ENCODE measurements at places on chromosomes 7 and 10.

DNA sequence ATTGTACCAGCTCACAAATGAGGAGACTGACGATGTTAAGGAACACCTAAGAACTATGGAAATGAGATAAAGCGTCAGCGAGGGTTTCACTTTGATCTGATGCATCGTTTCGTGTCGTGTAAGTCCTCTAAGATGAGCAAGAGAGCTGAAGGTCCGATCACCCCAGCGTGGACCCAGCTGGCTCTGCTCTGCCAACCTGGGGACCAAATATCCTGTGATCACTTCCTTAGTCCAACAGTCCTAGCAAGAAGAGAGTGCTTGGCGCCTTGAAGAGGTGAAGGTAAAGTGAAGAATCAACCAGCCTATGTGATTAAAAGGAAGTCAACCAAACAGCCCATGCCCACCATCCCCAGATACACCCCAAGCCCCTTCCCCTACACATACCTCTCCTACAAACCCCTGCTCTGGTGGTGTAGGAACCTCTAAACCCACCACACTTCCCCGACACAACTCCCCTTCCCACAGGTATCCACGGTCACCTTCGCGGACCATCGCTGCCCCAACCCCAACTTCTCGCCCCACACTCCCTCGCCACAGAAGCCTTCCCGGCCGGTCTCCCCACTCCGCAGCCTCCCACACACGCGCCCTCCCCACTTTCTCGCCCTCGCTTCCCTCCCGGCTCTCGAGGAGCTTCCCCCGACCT, 722 bp downstream of the UPF2 start:
- DNase-seq, result peak; percentile 37

- no peak for DNase-seq
These were observed 202.2 kb downstream of the VTI1A start for GRCh38 chr10:112649006-112649821.

- no peak for DNase-seq
These were observed 22.0 kb downstream of the LRRD1 start for GRCh38 chr7:92156990-92157389.

DNA sequence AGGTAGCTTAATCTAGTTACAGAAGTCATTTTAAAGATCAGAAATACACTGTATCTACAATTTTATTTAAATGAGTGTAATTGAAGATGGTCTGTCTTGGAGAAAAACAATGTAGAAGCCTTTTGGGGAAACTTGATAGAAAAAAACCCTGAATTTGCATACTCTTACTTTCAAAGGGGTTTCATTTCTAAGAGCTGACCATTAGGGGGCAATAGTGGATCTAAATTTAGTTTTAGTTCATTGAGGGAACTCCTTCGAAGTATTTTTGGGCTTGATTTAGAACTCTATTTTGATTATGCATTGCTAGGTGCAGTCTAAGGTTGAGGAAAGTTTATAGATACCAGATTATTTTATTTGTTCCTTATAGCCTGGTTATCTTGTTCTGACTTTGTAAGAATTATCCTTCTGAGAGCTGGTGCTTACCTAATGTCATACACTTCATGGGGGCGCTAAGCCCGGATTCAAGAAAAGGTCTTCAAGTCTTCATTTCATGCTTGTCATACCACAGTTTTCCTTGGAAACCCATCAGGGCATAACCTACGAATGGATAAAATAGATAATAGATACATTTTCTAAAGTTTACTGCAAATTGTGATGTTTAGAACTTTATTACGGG, 69.1 kb upstream of the MXI1 start:
- DNase-seq, result peak; percentile 85

DNA sequence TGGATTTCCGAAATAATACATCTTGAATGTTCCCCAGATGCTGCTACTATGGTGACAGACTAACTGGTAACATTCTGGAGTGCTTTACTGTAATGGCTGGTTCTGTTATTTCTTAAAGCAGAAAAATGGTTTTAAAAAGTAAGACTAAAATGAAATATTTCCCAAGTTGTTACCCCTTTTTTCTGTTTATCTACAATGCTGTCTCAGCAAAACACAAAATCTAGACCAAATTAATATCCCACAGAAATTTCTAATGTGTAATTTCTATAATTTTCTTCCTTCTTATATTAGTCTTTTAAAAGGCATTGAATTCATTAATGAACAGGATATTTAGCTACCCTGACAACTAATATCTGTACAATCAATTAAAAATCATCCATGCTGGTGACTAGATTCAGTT, 19.1 kb upstream of the MTERF1 start:
- DNase-seq, result no peak

DNA sequence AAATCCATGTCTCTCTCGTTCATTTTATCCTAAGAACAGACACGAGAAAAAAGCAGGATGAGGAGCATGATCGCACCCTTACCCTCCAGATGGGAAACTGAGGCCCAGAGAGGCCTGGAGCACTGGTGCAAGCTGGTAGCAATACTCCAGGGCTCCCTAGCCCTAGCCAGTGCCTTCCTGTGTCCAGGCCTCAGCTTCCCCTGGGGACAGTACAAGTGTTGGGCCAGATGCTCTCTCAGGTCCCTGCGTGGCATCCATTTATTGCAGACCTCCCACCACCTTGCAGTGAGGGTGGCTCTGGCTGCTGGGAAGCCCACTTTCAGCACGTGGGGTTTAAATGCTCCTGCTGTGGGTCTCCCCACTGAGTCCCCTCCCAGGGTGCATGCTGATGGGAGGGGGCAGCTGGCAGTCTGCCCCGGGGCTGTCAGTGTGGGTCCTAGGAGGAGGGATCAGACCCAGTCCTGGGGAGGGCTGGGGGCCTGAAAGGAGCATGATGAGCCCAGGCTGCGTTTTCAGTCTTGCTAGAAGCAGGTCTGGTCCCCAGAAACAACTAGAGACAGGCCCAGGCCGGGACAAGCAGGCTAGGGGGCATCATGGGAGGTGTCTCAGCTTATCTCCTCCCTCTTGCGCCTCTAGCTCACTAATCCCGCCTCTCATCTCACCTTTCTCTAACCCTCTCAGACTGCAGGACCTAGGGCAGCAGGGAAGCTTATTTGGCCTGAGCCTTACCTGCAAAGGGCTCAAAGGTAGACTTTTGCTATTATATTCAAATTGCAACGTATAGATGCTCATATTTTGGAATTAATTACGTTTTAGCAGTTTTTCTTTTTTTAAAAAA, 662 bp upstream of the PPIF start:
- DNase-seq, result no peak

- DNase-seq, result no peak
These were observed 33.0 kb downstream of the MRPL32 start for GRCh38 chr7:42964849-42965805.

DNA sequence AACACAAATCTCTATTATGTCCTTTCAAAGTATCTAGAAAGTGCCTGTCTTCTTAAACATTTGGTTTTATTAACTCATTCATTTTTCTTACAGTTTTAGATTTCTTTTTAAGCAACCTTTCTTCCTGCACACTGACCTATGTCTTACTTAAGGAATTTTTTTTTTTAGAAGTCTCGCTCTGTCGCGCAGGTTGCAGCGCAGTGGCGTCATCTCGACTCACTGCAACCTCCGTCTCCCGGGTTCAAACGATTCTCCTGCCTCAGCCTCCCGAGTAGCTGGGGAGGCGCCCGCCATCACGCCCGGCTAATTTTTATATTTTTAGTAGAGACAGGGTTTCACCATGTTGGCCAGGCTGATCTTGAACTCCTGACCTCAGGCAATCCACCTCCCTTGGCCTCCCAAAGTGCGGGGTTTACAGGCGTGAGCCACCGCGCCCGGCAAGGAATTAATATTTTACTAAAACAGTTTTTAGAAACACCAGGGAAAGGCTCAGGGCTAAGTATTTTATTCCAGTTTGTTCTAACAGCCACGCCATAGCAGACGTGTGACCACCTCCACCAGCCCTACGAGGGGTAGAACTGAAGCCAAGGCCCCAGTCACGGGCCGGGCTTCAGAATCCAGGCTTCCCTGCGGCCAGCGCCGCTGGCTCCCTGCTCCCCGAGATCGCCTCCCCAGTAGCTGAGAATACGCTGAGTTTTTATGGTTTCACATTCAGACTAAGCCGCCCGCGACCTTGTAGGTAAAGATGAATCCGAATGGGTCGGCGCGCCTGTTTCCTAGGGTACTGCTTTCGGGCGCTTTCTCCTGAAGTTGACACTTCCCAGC, 941 bp upstream of the LUC7L2 start:
- DNase-seq, result peak; percentile 59

DNA sequence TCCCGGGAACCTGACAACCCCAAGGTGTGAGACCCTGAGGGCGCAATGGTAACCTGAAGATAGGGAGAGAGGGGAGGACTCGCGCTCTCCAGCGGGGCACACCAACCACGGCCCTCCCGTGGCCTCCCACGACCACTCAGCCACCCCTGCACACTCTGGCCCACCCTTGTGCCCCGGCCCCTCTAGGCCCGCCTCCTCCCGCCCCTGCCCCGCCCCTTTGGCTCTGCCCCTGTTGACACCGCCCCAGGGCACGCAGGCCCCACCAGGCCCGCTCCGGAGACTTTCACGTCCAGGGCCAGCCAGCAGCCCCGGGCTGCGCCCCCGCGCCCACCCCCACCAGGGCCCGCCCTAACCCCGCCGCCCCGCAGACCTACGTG, 10.9 kb downstream of the ATG9B start:
- DNase-seq, result no peak

- DNase-seq, result no peak
These were observed 25.3 kb upstream of the CUX1 start for GRCh38 chr7:101792051-101792681.

DNA sequence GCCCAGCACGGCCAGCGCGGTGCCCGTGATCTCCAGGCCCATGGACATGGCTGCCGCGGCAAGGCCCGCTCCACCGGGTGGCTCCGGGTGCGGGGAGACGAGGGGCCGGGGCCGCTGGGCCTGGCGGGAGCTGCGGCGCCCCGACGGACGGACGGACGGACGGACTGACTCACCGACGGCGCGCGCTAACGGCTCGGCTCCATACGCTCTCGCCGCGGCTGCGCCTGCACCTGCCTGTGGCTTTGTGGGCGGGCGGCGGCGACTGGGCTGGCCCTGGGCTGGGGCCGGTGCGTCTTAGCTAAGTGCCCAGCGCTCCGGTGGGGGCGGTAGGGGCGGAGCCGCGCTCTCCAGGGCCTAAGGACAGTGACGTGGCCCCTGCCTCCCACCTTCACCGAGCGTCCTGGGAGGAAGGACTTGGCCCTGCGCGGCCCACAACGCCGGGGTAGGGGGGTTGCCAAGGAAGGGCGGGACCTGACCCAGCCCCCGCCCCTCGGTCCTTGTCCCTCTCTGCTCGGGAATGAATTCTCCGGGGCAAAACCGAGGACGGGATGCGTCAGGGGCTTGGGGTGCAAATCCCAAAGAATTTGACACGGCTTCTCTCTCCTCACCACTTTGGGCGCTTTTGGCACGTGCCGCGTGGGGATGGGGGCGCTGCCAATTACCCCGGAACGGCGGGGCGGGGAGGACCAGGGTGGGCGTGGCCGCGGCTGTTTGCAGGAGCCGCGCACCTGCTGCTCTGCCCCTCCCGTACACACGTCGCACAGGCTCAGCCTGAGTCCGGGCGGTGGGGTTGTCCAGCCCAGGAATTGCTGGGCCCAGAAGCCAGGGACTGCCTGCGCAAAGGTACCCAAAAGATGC, at the start of gene CLDN3:
TSS of gene CLDN3 (minus strand) at position 269 of the 858 bp plus-strand sequence. CDS start at position 48, 221 bp downstream.
- DNase-seq, result no peak

Data from CD4-positive, alpha-beta T cell treated with Interleukin-17A for 1 hour (primary cell).